ENCODE measurements at places on chromosomes 5 and 9. TPM values are rescaled to one million over a fixed set of nuclear protein-coding genes. Genes with fewer than 3 reads are reported as not detected.

DNA sequence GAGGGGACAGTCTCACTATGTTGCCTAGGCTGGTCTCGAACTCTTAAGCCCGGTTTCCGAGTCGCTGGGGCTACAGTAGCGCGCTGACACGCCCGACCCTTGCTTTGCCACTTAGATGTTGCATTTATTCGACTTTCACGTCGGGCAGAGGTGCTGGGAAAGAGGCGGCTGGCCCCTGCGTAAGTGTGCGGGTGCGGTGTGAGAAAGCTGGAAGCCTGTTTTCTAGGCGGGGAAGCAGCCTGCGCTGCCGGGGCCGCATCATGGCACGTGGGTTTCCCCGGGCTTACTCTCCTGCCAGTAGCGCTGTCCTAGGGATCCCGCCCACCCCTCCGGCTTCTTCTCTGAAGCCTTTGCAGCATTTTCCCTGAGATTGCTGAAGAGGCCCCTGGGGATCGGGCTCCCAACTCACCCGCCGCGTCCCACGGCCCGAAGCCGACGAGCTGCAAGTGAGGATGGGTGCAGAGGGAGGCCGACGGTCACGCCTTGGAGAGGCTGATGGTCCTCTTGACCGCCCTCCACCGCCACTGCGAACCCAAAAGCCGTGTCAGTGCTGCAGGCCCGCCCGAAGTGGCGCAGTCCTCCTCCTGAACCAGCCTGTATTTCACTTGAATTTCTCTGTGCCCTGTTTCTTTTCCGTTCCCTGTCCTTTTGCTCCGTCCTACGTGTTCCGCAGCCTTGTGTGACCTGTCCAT is 5.8 kb upstream of the TRIM41 start:
- peaks cover 53% of the 10 kb centered on the region for H3K4me1 ChIP-seq
- H3K36me3 ChIP-seq = peaks cover 8% of the 10 kb centered on the region
- DNase-seq = peak; percentile 72
- peak overlapping the region; percentile 93 for H3K4me3 ChIP-seq
- peak overlapping the region; percentile 100 for H3K27ac ChIP-seq

The IL3 gene
- 6.2 TPM for total RNA-seq

DNA sequence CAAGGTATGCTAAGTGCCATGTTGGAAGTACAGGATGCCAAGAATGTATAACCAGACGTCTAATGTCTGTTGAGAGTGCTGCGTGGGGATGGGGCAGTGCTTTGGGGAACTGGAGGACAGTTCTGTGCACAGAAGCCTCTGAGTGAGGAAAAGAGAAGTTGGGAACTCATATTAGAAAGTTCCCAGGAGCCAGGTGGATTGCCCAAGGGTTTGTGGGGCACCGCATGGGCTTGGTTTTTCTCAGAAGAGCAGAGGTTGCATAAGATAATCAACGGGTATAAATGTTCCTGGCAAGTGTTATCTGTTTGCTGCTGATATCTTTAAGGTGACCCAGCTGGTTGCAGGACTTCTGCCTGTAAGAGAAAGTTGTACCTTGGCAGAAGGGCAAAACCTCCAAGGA is 13.1 kb downstream of the HRH2 start:
- H3K36me3 ChIP-seq = no peaks in the 10 kb centered on the region
- no peak overlapping the region for H3K27ac ChIP-seq
- no peaks in the 10 kb centered on the region for H3K27me3 ChIP-seq

The SPINK7 gene
- not detected for total RNA-seq

DNA sequence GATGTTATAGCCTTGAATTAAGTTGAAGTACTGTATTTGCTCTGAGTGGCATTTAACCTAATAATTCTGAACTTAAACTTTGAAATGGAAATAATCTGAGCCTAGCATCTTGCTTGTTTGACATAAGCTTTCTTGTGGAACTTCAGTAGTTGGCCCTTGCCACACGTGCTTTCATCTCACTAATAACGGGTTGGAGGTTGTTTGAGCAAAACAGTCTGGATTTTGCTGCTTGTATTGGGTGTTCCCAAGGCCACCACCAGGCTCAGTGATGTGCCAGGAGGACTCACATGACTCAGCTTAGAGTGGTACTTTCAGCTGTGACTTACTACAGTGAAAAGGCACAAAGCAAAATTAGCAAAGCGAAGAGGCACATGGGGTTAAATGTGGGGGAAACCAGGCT is 35.7 kb downstream of the SECISBP2 start:
- H3K27me3 ChIP-seq = no peaks in the 10 kb centered on the region
- no peak overlapping the region for H3K27ac ChIP-seq
- DNase-seq = no peak
- H3K4me1 ChIP-seq = peaks cover 36% of the 10 kb centered on the region
- H3K4me3 ChIP-seq = no peak overlapping the region

The SPEF2 gene
- total RNA-seq = 17.9 TPM

- no peaks in the 10 kb centered on the region for H3K27me3 ChIP-seq
- H3K4me3 ChIP-seq = no peak overlapping the region
- no peaks in the 10 kb centered on the region for H3K36me3 ChIP-seq
- DNase-seq = no peak
- no peaks in the 10 kb centered on the region for H3K4me1 ChIP-seq
These were observed 737.2 kb upstream of the ZNF608 start for GRCh38 chr5:125483609-125484008.

The PPP1R26 gene
- 2.8 TPM for total RNA-seq

DNA sequence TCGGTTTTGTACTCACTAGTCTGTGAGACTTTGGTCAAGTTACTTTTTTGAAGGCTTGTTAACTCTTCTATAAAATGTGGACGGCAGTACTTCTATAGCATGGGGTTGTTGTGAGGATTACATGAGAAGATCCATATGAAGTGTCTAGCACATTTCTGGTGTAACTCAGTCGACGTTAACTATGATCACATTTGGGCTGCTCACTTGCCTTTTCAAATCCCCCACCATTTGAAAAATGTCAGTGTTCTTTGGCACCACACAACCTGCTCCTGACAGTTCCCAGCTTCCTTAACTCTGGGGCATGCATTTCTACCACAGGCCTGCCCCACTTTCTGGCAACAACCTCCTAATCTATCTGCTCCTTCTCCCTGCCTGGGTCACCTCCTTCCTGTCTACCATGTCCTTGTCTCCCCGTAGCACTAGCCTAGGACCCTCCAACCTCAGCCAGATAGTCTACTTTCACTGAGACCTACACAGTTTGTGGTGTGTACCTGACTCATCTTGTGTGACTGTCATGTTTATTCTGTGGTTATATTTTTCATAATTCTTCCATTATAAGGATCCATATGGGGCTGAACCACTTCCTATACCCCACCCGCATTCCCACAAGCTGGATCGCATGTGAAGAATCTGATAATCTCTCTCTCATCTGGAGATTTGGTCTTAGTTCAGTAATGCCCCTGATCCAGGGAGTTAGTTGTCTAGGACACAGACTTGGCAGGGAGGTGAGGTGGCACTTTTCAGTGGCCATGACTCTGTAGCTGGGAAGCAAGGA is 30.2 kb upstream of the BASP1 start:
- H3K27ac ChIP-seq = no peak overlapping the region
- H3K4me3 ChIP-seq = no peak overlapping the region
- DNase-seq = no peak
- peaks cover 22% of the 10 kb centered on the region for H3K27me3 ChIP-seq
- peaks cover 9% of the 10 kb centered on the region for H3K4me1 ChIP-seq

The HAPLN1 gene
- not detected for total RNA-seq

The GPX3 gene
- not detected for total RNA-seq

- H3K4me1 ChIP-seq = no peaks in the 10 kb centered on the region
- no peak for DNase-seq
- H3K36me3 ChIP-seq = no peaks in the 10 kb centered on the region
- H3K4me3 ChIP-seq = no peak overlapping the region
These were observed 149.8 kb downstream of the MED10 start for GRCh38 chr5:6228257-6229250.

The DNAJA1 gene
- total RNA-seq = 108 TPM

DNA sequence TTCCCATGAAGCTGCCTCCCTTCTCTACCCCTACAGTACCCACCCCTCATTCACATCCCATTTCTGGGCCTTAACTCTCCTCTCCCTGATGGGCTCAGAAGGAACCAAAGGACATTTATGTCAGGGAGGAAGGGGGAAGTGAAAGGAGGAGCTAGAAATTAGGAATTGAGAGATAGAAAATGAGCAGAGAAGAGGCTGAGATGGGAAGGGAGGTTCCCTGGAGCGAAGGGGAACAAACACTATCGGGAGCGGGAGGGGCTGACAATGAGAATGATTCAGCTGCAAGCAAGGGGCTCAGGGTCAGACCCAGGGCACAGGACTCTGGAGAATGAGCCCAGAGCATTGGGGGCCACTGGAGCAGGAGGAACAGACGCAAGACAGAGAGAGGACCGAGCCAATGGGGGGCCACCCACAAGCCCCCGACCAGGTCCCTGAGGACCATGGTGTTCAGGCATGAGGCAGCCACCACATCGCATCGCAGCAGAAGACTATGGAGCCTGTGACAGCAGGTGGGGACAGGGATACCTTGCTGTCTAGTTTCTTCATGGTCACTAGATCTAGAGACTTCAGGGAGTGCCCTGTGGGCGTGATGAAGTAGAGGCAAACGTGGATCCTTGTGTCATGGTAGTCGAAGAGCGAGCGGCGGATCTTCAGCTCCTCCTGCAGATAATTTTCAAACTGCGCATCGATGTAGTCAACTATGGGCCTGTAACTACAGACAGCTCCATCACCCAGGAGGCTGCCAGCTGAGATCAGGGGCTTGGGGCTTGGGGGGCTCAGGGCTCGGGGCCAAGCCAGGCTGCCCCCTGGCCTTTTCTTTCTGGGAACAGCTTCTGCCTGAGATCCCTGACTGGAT is 13.6 kb downstream of the SEPTIN8 start:
- H3K4me1 ChIP-seq = no peaks in the 10 kb centered on the region
- DNase-seq = no peak
- no peaks in the 10 kb centered on the region for H3K27me3 ChIP-seq
- no peak overlapping the region for H3K27ac ChIP-seq
- no peak overlapping the region for H3K4me3 ChIP-seq
- no peaks in the 10 kb centered on the region for H3K36me3 ChIP-seq

DNA sequence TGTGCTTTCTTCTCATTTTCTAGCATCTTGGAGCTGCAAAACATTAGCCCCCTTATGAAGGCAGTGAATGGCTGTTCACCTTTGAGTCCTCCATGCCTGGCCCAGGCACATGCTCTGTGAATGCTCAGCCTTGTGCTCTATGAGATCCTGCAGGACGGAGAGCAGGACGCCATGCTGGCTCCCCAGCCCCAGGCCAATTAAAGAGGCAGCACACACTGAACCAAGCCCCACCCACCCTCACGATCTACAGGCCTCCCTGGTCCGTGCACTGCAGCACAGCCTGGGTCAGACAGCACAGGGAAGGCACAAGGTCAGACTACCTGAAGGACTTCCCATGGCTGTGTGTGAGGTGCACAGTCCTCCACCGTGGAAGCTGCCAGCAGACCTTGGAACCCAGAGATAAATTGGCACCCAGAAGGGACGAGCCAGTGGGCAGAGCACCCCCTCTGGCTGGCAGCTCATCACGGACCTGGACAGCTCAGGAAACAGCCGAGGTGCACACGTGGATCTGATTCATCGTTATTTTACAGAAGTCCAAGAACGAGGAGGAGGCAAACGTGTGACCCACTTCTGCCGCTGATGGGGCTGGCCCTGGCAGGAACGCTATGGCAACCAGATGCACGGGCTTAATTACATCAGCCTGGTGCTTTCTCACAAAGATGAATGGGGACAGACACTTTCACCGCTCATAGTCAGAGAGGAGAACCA is 59.5 kb downstream of the OLFM1 start:
- no peak overlapping the region for H3K4me3 ChIP-seq
- DNase-seq = no peak
- no peaks in the 10 kb centered on the region for H3K36me3 ChIP-seq
- H3K27me3 ChIP-seq = no peaks in the 10 kb centered on the region
- no peak overlapping the region for H3K27ac ChIP-seq

- H3K4me3 ChIP-seq = no peak overlapping the region
- no peak for DNase-seq
- H3K27me3 ChIP-seq = peaks cover 18% of the 10 kb centered on the region
- no peak overlapping the region for H3K27ac ChIP-seq
- H3K4me1 ChIP-seq = no peaks in the 10 kb centered on the region
These were observed 91.6 kb upstream of the PRRC1 start for GRCh38 chr5:127425868-127426267.

DNA sequence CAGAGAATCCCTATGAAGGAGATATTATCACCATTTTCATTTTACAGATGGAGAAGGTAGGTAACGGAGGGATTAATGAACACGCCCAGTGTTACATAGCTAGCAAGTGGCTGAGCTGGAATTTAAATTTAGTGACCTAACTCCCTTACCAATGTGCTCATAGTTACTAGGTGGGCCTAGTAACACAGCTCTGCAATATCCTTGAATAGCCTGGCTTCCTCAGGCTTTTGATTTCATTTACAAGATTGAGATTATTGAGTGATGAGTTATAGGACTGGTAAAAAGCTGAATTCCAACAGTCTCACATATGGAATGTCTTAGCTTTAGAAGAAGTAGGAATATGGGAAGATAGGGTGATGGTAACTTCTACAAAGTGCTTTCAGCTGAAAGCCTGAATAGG is 336.3 kb upstream of the KIF2A start:
- no peaks in the 10 kb centered on the region for H3K4me1 ChIP-seq
- H3K27me3 ChIP-seq = no peaks in the 10 kb centered on the region
- H3K36me3 ChIP-seq = no peaks in the 10 kb centered on the region

GRCh38 chr9:30505311-30505710 is 1879.1 kb upstream of the ACO1 start:
- DNase-seq = no peak
- no peaks in the 10 kb centered on the region for H3K4me1 ChIP-seq
- H3K36me3 ChIP-seq = no peaks in the 10 kb centered on the region
- H3K4me3 ChIP-seq = no peak overlapping the region

DNA sequence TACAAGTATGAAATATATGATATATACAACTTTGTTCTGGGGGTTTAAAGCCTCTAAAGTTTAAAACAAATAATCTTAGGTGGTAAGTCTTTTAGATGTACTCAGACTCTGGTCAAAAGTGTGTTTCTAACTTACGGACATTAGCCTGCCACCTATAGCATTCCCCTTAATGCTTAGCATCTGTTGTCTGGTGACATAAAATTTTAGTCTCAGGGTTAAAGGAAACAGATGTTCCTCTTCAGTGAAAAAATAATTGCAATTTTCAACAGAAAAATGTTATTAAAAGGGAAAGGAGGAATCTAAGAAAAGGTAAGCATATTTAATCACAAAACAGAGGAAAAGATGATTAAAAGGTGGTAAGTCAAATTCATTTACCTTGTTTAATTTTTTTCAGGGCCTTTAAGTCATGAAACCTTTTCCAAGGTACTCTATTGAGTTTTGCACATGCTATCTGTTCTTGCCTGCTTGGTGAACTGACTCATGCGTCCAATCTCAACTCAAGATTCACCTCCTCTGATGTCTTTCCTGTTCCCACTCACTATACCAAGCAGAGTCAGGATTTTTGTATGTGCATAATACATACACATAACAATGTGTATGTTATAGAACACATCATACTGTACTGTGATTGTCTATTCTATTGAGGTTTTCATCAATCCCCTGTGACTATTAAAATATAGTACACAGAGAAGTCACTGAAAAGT is 7.9 kb downstream of the TMEM167A start:
- no peaks in the 10 kb centered on the region for H3K27me3 ChIP-seq
- H3K27ac ChIP-seq = no peak overlapping the region
- peaks cover 46% of the 10 kb centered on the region for H3K4me1 ChIP-seq
- no peak overlapping the region for H3K4me3 ChIP-seq
- peaks cover 13% of the 10 kb centered on the region for H3K36me3 ChIP-seq
